Activated T-helper 17 cell treated with anti-CD3 and anti-CD28 coated beads, Interleukin-2, amount 50 U/mL, for 72 hours (primary cell): ENCODE measurements at places on chromosomes 6 and 20. TPM values are rescaled to one million over a fixed set of nuclear protein-coding genes. Genes with fewer than 3 reads are reported as not detected.

DNA sequence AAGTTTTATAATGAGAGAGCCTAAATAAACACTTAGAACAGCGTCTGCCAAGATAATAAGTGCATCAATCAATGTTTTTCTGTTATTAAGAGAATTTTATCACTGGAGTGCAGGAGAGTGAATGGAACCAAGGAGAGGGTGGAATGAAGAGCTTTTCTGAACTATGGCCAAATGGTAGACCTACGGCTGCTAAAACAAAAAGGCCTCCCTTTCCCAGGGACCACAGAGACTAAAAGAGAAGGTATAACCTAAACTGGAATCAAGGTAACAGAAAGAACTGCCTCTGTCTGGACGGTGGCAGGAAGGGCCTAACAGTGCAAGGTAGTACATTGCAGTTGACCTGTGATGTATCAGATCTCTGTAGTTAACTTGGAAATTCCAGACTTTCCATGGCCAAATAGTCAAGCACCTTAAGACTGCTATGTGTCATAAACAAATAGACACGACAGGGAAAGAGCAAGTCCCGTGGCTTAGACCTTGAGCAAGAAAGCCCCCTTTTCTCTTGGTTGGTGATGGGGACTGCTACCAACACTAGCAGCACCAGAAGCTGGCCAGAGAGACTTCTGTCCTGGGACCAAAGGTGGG is 5.5 kb downstream of the CNKSR3 start:
- no peak for ATAC-seq

DNA sequence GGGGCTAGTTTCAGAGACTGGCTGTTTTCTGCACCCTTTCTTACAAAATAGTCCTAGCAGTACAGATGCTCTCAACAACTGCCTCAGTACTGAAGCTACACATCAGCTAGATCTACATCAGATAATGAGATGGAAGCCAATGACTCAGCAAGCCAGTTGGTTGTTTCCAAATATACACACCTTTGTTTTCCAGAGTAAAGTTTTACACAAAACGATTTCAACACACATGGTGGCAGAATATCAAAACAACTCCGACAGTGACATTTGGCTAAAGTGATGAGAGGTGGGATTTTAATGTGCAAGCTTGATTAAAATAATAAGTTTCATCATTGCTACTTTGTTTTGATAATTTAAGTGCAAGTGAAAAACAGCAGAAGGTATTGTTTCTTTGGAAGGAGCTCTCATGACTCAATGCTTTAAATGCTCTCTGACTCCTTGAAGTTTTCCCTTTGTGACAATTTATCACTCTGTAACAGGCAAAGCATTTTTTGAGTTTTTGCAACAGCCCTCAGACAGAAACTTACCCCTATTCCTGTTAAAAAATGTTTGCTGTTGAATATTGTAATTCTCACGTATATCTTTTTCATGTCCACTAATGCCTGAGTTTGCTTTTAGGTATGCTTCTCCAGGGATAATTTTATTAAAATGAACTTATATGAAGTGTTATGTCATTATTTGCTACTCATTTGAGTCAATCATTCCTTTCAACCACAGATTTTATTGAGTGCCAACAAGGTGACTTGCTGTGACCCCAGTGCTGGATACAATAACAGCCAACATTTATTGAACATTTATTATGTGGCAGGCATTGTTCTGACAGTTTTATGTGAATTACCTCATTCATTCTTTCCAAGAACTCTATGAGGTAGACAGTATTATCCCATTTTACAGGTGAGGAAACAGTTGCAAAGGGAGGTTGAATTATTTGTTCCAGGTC is 882.0 kb downstream of the TFAP2A start:
- ATAC-seq: no peak

- ATAC-seq: no peak
These were observed 110.9 kb downstream of the QRSL1 start for GRCh38 chr6:106740287-106740686.

Gene LGSN
- 0.34 TPM for total RNA-seq

Gene CCM2L
- not detected for total RNA-seq
